ENCODE measurements at places on chromosomes 4 and X. TPM values are rescaled to one million over a fixed set of nuclear protein-coding genes. Genes with fewer than 3 reads are reported as not detected.

AMTN gene
- not detected for total RNA-seq

DNA sequence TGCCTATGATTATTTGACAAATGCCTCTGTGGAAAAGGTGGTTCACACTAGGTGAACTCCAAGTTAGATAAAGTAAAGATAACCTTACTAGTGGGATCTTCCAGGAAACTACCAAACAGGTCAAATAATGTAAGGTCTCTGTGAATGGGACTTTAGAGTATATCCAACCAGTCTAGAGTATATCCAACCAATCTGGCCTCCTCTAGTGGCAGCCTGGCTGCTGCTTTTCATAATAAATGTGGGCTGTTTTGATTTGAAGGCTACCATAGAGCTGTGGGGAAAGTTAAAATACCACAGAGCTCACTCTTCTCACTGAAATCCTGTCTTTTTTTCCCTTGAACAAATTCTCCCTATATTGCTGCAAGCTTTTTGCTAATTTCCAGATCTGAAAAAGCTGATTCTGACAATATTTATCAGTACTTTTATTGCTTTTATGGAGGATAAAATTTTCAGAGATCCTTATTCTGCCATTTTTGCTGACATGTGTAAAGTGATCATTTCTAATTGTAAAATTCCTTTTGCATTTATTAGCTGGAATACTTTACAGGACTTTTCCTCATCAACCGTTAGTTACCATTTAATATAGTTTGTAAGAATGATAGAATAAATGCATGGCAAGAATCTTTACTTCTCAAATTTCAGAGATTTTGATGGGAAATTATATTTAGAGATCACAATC, 111.3 kb downstream of the TET2 start:
- no peak for DNase-seq

- no peak for DNase-seq
Observed at GRCh38 chrX:109378281-109378680, 103.6 kb downstream of the GUCY2F start.

DNA sequence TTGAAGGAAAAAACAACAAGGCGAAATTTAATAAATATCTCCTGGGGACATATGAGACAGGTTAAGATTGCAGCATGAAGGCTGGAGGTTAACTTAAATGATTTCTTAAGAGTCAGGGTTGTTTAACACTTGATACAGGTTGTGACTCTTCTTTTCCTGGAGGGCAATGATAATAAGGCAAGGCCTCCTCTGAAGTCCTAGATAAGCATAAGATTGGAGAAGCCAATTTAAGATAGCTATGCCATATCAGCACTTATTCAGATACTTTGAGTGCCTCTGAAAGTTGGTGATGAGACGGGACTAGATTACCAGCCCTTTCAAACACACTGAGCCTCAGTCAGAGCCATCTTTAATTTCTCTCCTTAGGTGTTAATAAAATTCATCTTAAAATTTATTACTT, 350.8 kb downstream of the FBXO8 start:
- no peak for DNase-seq

- DNase-seq = peak; percentile 45
Observed at GRCh38 chrX:51899741-51900140, 6.3 kb downstream of the MAGED1 start.
